ENCODE measurements at places on chromosomes 16 and 17.

GRCh38 chr17:63837962-63838600 lies 4.4 kb downstream of the SMARCD2 start:
- DNase-seq: no peak

- DNase-seq: no peak
Measured at GRCh38 chr17:15946611-15947120, 1.7 kb downstream of the ADORA2B start.

- DNase-seq: no peak
Measured at GRCh38 chr17:35895636-35896587, 15.8 kb upstream of the CCL5 start.

- DNase-seq: no peak
Measured at GRCh38 chr16:89364606-89365005, 125.8 kb downstream of the ANKRD11 start.

DNA sequence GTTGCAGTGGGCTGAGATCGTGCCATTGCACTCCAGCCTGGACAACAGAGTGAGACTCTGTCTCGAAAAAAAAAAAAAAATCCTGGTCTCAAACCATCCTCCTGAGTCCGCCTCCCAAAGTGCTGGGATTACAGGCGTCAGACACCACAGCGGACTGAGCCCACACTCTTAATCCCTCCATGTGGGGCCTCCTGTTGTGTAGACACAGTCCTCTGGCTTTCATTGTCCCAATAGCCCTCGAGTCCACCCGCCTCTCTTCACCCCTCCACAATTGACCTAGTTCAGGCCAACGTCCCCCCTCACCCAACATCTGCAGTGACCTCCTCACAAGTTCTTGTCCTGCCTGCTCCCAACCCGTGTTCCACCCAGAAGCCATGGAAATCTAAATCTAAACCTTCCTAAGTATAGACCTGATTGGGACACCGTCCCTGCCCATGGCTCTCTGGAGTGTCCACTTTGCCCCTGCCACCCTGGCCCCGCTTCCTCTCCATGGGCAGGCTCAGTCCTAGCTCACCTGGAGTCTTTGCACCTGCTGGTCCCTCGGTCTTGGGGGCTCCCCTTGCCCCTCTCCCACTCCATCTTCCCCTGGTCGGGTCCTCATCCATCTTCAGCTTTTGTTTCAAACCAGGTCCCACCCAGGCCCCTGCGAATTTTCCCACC lies 46.7 kb downstream of the HAPSTR1 start:
- no peak for DNase-seq

GRCh38 chr17:65994679-65995078 lies 197.3 kb downstream of the CEP112 start:
- DNase-seq: no peak

DNA sequence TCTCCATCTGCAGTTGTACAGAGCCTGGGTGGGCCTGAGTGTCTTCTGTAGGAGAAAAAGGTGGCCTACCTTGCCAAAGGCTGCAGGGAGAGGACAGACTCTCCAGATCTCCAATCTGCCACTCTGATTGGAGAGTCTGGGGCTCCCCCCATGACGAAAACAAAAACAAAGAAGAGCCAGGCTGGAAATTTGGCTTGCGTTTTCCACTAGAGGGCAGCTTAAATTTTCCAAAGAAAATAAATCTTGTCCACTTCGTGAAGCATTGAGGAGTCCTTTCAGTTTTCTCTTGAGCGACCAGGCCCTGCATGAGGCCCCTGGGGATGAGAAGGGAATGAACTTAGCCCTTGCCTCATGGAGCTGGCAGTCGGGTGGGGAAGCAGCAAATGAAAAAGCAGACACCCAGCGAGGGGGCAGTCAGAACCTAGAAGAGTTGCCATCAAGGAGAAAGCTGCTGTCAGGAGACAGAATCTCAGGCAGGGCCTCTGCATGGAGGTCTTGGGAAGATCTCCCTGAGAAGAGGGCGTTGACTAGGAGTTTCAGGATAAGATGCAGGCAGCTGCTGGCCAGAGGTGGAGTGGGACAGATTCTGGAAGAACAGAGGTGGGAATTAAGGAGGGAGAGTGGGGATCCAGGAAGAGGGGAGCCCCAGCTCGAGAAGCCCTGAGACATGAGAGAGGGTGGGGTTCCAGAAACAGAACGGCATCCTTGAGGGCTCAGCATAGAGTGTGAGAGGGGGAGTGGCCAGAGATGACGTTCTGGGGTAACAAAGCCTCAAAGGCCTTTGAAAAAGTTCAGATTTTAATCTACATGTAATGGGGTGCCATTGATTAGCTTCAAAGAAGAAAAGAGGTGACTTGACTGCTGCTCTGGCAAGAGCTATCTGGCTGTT lies 8.4 kb upstream of the SHCBP1 start:
- peak; percentile 8 for DNase-seq

DNA sequence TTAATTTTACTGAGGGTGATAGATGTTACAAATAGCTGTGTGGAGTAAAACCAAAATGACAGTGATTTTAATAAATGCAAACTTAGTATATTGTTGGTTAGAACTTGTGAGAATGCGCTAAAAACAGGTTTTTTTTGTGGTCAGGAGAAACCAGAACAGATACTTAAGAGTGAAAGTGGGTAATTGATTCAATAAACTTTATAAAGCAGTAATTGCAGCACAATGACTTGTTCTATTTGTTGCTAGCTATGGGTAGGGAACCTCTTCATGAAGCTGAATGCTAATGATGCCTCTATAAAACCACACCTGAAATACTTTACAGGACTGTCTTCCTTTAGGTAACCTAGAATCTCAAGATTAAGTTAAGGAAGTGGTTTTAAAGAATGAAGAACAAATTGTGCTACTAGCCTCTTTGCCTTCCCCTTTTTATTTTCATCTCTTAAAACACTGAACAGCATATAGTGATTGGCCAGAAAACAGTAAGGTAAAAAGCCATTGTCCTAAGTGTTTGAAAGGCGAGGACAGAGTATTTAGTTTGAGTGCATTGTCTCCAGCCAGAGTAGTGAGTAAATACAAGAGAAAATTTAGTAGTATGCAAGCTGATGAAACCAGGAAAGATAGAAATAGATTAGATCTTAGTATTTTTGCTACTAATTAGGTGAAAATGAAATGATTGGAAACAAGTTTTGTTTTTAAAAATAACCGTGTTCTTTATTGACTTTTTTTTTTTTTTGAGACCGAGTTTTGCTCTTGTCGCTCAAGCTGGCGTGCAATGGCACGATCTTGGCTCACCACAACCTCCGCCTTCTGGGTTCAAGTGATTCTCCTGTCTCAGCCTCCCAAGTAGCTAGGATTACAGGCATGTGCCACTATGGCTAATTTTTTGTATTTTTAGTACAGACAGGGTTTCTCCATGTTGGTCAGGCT lies 6.0 kb downstream of the GGNBP2 start:
- DNase-seq: no peak

DNA sequence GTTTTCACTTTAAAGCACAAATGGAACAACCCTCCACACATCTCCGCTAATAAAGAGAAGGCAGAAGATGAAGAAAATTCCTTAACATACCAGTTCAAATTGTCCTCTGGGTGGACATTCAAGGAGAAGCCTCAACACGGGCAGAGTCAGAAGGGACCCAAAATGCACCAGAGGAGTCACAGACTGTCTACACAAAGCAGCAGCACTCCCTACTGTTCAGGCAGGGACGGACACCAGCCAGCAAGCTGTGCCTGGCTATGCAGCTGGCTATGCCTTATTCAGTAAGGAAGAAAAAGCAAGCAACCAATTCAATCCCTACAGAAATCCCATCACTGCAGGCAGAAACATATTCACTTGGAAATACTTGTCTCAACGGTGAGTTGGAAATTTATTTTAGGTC lies 8.1 kb downstream of the DNAJC7 start:
- DNase-seq: peak; percentile 38

- DNase-seq: no peak
Measured at GRCh38 chr17:28141773-28142172, 99.3 kb downstream of the NLK start.

DNA sequence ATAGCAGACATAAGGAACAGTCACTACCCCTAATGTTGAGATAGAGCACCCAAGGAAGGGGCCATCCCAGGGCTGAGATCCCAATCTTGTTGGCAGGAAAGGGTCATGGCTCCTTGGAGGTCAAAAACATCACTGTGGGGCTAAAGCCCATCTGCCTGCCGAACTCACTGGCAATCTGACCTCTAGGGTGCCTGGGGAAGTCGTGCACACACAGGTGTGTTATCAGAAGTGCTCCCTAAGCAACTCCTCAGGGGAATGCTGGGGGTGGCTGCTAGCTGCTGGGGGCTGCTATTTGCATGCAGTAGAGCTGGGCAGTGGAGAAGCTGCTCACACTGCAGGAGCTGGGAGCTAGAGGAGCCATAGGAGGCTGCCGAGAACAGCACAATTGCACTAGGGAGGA lies 47.5 kb upstream of the PHOSPHO1 start:
- DNase-seq: no peak

DNA sequence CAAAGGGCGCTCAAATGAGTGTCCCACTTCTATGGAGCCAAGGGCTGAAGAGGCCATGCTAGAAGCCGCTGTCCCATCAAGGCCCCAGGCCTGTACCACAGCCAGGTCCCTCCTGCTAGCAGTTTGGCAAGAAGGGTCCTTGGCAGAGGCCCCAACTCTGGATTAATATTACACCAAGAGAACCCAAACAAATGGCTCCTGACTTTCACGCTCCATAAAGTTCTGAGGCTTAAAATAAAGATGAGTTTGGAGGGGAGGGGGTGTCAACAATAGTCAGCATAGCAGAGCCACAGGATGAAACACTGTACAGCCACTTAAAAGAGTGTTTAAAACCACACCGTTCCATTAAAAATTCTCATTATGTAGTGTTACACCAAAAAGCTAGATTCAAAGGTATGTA lies 30.5 kb downstream of the CUEDC1 start:
- no peak for DNase-seq

DNA sequence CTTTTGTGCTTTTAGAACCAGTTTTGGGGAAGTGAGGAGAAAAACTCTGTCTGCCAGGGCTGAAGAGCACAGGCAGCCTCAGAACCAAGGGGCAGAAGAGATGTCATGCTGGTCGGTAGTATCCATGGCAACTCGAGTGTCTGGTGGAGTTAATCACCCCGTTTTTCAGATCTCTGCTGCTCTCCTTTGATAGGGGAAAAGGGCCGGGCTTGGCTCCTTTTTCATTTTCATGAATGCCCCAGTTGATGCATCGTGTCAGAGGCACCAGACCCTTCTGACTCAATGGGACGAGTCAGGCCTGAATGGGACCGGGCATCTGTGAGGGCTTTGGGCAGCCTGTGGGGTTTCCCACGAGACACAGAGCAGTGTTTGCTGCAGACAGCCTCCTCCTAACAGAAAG lies 304.6 kb downstream of the ABCC12 start:
- peak; percentile 38 for DNase-seq

GRCh38 chr16:86609115-86609514 lies 30.8 kb downstream of the FOXL1 start:
- no peak for DNase-seq

- no peak for DNase-seq
Measured at GRCh38 chr17:56762988-56763387, 70.7 kb downstream of the C17orf67 start.

DNA sequence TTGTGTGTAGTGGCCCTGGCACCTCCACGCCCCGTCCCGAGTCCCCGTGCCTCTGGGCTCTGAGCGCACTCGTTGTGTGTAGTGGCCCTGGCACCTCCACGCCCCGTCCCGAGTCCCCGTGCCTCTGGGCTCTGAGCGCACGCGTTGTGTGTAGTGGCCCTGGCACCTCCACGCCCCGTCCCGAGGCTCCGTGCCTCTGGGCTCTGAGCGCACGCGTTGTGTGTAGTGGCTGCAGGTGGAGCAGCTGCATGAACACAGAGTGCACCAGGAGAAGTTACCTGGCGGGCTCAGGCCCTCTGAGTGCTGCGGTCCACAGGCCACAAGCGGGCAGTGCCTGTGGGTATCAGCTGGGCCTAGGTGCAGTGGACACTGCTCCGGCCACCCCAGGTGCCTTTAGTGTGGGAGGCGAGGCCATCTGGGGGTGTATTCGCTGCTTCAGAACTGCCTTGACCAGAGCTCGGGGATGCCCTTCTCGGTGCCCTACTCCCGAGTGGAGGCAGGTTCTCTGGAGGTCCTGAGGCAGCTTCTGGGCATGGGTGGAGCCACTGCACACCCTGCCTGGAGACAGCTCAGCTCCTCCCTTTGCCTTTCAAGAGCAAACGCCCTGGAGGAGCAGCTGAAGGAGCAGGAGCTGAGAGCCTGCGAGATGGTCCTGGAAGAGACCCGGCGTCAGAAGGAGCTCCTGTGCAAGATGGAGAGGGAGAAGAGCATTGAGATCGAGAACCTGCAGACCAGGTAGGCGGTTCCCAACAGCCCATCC lies 17.3 kb upstream of the CAPN15 start:
- no peak for DNase-seq

GRCh38 chr17:44363613-44364159 lies at the start of gene FAM171A2:
TSS of gene FAM171A2 (minus strand) at chr17:44363853. CDS start at chr17:44363714, 139 bp downstream.
- DNase-seq: peak; percentile 45

DNA sequence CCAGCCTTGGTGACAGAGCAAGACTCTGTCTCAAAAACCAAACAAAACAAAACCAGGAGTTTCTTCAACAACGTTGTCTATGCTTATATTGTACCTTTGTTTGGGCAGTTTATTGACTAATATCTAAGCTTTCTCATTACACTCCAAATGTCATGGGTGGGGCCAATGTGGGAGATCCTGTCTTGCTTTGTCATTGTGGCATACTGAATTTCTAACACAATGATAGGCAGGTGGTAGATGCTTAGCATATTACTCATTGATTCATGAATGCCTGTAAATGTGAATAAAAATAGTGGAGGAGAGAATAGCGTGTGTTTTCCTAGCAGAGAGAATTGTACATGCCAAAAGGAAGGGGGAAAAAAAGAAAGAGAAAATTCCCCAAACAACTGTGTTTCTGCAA lies 802.5 kb upstream of the EEF2KMT start:
- DNase-seq: no peak

DNA sequence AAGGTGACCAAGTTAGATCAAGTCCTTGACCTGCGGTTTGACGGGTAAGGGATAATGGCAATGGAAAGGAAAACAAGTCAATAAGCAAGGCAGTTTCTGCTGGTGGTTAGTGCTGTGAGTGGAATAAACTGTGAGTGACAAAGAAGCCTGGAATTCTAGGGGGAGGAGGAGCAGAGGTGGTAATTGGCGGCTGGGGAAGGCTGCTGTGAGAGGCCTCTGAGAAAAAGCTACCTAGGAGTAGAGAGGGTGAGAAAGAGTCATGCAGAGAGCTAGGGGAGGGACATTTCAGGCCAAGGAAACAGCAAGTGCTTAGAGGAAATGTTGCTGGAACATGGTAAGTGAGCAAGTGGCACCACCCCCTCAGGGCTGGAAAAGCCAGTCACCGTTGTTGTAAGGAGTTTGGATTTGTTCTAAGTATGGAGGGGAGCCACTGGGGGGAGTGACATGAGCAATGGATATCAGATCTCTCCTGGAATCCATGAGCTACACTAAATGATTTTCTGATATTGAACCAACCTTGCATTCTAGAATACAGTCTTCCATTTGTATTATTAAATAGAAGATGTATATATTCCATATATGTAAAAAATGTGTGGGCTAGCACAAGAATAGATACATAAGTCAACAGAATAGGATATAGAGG lies 6.7 kb downstream of the NLRC3 start:
- no peak for DNase-seq

Measured in amygdala (tissue), 56 donors.